Activated CD8-positive, alpha-beta T cell treated with anti-CD3 and anti-CD28 coated beads for 36 hours (primary cell): ENCODE measurements at places on chromosomes 3 and 15.

- no peak for DNase-seq
These were observed 158.8 kb downstream of the SSR3 start for GRCh38 chr3:156395961-156396710.

GRCh38 chr3:25427942-25428788 is at the start of gene RARB:
RARB (plus strand) TSS chr3:25428263; CDS start chr3:25428732, 469 bp downstream.
- DNase-seq = peak; percentile 5

- no peak for DNase-seq
These were observed 189.6 kb upstream of the MCTP2 start for GRCh38 chr15:94041746-94042145.

GRCh38 chr3:100455841-100456550 is 36.4 kb upstream of the TMEM45A start:
- peak; percentile 8 for DNase-seq

DNA sequence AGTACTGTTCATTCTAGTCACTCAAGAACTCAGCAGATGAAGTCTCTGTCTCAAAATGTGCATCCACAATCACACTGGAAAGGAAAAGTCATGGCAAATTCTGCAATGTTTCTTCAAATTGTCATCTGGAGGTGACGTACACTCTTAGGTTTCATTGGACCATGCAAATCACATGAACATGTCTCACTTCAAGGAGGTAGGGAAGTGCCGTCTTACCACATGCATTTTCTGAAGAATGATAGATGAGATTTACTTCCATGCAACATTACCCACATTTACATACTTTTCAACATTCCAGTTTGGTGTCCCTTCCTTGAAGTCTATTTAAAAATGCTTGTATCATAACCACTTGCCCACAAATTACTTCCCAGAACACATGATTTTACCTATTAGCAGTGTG is 107.9 kb upstream of the SATB1 start:
- DNase-seq = no peak

GRCh38 chr3:53044711-53045517 is 959 bp downstream of the SFMBT1 start:
- peak; percentile 42 for DNase-seq

- no peak for DNase-seq
These were observed 171.0 kb upstream of the UMPS start for GRCh38 chr3:124558991-124559845.

GRCh38 chr15:89364341-89364740 is 29.7 kb upstream of the POLG start:
- DNase-seq = no peak

DNA sequence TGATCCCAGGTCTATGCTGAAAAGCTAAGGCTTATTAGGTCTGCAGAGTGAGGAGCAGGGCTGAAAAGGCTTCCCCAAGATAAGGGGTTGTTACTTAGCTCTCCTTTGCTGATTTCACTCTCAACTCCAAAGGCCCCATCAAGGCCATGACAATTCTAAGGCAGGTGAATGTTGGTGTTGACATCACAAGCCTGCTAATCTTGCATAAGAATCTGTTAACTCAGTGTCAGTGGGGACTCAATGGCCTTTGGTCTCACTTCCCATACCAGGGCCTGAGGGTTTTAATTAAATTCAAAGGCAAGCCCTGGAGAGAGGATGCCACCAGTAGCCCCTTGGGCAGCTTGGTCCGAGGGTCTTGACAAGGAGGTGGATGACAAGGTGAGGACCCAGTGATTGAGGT is 9.4 kb upstream of the ALAS1 start:
- DNase-seq = no peak

DNA sequence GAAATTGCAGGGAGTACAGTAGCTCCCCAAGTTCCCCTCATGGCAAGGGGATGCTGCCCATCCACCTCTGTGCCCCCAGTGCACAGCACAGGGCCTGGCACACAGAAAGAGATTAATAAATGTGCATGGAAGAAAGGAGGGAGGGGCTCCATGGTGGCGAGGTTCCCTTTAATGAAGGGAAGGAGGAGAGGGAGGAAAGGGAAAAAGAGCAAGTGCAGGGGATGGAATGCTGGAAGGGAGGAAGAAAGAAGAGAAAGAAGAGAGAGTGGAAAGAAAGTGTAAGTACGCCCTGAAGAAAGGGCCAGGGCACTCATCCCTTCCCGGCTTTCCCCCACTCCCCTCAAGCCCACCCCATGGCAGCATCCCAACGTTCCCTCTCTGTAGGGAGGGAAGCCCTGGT is 1.5 kb upstream of the VIPR1 start:
- no peak for DNase-seq
